ENCODE measurements at places on chromosomes 1 and 21.

GRCh38 chr1:10430216-10431069 is at the start of gene CENPS:
Gene CENPS, plus strand, starts transcription at chr1:10430433. Its CDS starts 85 bp downstream, at chr1:10430518.
- peak; percentile 82 for DNase-seq

- DNase-seq = no peak
Observed at GRCh38 chr1:94398356-94398755, 19.8 kb upstream of the ABCD3 start.

GRCh38 chr1:63904826-63905225 is 131.0 kb downstream of the ROR1 start:
- DNase-seq = no peak

DNA sequence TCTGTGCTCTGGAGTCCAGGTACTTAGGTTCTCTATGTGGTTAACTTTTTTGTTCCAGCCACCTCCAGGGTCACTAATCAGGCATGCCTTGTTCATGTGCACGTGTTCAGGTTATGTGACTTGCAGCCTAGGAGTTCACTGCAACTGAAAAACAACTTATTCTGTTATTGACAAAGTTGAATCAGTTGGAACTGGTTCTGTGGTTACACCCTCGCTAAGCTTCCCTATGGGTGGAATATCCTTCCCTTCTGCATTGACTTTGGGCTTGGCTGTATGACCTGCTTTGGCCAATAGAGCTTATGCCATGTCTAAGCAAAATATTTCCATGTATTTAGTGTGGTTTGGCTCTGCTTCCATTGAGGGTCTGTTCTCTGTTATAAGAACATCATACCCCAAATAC is 66.0 kb upstream of the DNAH14 start:
- DNase-seq = no peak

DNA sequence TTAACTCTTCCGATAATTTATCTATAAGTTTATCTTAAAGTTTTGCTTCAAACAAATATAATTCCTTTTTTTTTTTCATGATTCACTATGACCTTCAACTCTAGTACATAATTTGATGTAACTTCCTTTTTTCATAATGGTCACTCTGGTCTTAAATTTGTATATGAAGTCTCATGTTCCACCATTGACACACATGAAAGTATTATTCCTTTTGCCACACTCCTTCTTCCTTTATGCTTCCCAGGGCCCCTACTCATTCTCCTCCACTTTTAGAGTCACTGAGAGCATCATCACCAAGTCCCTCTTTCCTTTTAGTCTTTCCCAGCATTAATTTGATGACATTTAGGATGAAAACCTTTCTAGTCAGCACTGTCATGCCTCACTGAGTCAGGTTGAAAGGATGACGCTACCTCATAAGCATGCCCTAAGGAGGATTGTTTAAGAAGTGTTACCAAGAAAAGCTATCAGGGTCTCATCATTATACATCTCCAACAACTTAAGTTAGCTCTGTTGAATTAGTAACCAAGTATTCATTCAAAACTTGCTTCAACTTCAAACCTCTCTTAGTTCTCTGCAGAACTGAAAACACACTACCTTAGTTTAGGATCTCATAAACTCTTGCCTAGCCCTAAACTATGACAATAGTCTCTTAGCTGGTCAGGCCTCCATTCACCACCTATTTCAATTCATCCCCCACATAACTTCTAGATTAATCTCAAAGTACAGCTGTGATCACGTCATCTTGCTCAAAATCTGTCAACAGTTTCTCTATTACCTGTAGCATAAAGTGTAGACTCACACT is 14.5 kb downstream of the AUNIP start:
- no peak for DNase-seq

DNA sequence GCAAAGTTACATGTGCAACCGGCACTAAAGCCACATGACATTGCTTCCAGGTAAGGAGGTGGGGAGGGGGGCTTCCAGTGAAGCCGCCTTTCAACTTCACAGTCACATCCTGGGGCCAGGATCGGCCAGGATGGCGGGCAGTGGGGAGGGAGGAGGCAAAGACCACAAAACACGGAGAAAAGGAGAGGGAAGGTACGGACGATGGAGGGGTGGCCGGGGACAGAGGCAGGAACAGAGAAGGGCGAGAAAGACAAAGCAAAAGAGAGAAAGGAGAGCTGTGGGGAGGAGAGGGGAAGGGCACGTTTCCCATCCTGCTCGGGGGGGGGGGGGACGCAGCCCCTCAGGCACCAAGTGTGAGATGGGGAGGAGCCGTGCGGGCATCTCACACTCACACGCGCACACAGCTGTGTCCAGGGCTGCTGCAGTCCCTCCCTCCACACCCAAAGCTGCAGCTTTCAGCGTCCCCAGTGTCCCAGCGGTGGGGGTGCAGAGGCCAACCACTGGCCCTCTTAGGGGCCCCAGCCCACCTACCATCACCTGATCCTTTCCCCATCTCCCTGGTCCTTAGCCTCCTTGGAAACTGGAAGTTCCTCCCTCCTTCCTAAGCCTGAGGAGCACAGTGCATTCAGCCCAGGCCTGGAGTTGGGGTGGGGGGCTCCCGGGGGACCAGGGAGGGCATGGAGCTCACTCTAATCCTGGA is 2.4 kb downstream of the SH2D5 start:
- no peak for DNase-seq

GRCh38 chr1:186819563-186819962 is 9.2 kb upstream of the PLA2G4A start:
- DNase-seq = no peak

DNA sequence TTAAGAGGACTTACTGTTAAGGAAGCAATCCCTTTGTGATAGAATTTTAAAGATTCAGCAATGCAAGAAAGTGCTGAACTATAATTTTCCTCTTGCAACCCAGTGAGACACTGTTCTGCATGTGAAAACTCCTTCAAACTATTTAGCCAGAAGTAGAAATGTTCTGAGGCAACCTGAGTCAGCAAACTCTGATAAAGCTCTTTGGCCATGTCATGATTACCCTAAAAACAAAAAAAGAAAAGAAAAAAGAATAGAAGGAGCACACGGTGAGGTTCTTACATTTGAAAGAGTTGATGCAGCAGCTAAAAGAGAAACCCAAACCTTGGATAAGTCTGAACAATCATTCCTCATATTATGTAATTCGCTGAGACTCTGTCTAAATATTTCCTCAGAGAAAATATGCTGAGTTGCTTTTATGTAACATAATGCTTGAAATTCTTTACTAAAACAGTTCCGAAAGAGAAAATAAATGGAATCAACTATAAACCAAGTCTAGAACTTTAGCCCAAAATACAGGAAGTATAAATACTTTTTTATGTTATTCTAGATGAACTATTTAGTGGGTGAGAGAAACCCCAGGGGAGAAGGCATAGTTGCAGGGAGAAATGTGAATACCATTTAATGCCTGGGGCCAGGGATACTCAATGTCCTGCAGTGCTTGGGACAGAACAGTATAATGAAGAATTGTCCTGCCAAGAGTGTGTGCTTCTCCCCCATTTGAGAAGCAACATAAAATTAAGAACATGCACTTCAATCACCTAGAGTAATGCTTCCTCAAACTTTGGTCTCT is 60.0 kb downstream of the INTS7 start:
- DNase-seq = no peak

DNA sequence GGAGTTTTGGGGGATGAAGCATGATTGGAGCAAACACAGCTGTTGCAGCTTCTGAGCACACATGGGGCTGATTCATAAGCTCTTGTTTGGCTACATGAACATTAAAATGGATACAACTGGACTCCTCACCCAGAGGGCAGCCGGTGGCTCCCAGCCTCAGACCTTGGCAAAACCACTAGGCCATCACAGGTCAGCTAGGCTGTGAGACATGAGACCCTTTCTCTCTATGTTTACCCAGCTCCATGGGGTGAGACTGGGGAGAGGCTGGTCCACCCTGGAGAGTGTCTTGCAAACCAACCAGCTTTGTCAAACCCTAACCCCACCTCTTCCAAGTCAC is 388.7 kb downstream of the PTPRU start:
- no peak for DNase-seq

GRCh38 chr21:27807596-27807995 is 840.7 kb upstream of the ADAMTS5 start:
- DNase-seq = no peak

DNA sequence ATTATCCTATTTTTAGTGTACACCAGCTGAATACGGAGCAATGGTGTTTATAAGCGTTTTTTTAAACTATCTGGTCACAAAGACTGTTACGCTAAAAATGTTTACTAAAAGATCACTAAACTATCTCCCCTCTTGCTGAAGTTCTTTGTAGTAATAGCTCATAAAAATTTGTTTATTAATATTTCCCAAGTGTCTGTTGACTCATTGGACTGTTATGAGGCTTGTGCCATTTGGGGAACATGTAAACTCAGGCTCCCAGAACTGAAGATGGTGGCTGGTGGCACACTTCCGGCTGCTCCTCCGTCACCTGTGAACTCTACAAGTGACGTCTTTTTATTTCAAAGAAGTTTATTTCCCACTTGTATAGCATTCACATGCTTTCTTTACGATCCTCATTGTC is 46.3 kb downstream of the AIDA start:
- DNase-seq = no peak

GRCh38 chr1:30668024-30668423 is 55.4 kb downstream of the MATN1 start:
- DNase-seq = no peak

- DNase-seq = peak; percentile 23
Observed at GRCh38 chr1:230139315-230139714, 72.3 kb downstream of the GALNT2 start.

DNA sequence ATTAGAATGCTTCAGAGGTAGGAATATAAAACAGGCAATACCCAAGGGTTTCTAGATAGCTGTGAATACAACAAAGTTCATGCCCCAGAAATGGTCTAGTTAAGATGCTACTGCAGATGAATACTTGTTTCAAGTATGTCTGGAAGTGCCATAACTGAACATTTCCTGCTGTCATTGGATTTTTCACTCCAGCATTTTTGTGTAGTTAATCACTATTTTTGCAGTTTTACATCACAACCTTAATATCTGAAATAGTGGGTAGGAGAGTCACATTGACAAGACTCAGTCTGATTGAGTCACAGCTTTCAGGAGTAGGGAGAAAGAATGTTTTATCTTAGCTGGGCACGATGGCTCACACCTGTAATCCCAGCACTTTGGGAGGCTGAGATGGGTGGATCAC is 126.4 kb upstream of the C1orf21 start:
- no peak for DNase-seq

DNA sequence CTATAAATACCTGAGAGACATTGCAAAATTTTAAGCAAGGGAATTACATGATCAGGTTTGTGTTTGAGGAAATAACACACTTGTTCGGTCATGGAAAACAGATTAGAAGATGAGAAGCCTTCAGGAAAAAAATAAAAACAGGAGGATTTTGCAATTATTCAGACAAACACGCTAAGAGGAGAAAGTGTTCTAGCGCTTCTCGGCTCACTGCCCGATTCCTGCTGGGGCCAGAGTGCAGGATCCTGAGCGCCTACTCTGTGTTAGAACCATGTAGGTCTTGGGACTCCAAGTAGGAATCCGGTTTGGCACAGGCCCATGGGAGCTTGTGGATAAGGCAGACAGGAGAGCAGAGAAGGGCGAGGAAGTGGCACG is 8.1 kb upstream of the PRELP start:
- no peak for DNase-seq

DNA sequence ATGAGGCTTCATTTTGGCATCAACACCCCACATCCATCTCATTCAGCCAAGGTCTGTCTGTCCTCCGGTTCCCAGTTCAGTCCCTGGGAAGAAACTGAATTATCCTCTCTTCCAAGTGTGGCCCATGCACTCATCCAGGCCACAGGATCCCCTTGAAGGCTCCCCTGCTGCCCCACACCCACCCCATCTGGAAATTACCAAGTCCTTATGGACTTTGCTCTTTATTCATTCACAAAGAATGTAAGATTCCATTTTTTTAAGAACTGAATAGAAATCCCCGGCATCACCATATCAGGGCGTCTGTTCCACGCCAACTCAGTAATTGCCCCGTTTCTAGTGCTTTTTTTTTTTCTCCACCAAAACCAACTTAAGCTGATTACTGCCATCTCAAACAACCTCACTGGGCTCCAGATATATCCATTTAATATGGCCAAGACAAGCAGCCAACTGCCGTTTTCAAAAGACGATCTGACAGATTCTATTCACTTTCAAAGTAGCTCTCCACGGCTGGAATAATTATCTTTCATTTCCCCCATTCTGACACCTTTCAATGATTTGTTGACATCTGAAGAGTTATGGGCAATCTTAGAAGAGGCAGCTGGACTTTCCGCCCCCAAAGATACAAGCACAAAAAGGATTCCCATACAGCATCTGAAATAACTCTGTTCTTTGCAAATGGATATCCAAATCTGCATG is 55.9 kb downstream of the OLIG1 start:
- DNase-seq = no peak

DNA sequence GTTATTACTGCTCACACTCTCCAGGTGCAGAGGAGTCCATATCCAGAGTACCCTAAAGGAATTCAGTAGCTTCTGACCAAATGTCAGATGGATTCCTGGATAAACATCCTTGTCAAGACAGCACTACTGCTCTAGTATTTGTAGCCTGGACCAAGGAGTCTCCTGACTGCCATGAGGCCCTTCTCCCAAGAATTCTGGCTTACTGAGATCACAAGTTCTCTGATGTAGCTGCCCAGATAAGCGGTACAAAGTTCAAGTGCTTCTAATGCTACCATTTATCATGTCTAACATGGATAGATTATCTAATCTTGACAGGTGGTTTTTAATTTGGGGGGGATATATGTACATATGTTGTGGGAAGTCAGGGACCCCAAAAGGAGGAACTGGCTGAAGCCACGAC is 196.6 kb upstream of the HMCN1 start:
- no peak for DNase-seq

- no peak for DNase-seq
Observed at GRCh38 chr1:82346141-82346540, 545.4 kb downstream of the ADGRL2 start.

DNA sequence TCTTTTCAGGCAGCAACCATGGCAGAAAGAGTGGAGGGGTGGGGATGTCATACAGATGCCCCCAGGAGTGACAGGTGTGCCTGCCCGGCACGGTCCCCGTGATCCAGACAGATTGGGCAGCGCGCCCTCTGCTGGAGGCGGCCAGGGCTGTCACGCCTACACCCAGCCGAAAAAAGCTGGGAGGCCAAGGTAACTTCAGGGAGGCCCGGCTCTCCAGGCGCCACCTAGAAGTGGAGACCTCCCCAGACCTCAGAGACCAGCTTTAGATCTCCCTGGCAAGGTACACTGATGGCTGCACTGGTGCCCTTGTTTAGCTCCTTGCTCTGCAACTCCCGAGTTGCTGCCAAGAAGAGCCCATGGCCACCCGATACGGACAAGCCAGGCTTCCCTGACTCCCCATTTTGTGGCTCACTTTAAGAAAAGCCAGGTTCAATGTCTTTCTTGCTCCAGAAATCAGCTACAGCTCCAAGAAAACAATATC is 6.6 kb downstream of the GOLT1A start:
- DNase-seq = peak; percentile 26

DNA sequence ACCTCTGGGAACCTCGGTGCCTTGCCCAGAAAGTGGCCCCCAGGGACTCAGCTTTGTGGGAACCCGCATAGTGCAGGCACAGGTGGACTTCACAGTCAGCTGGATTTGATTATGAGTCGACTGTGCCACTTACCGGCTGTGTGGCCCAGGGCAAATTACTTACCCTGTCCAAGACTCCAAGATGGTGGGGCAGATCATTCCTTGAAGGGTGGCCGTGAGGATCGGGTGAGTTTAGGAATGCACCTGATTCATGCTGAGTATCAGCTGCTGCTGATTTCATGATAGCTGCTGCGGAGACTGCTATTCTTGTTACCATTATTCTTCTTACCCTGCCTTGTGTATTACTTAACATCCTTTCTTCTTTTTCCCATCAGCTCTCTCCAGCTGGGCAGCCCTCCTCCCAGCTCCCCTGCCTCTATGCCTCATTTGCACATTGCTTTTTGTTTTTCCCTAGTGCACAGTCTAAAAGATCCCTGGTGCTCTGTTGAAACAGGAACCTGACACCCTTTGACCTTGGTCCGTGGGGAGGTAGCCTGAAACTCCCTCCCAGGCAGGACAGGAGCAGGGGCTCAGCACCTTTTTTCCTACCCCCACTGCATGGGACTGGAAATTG is 40.5 kb upstream of the FHAD1 start:
- DNase-seq = no peak

All from C1 segment of cervical spinal cord (tissue), 14 donors.